ENCODE measurements at places on chromosomes 6 and 20. TPM values are rescaled to one million over a fixed set of nuclear protein-coding genes. Genes with fewer than 3 reads are reported as not detected.

GRCh38 chr6:126539022-126539421 is 199.1 kb downstream of the CENPW start:
- DNase-seq: no peak

GRCh38 chr6:3499603-3500002 is 42.8 kb upstream of the SLC22A23 start:
- DNase-seq: no peak

GRCh38 chr6:157265635-157266034 is 57.7 kb downstream of the TMEM242 start:
- DNase-seq: no peak

Gene MCHR2
- not detected for total RNA-seq

Gene POPDC3
- not detected for total RNA-seq

Gene RREB1
- total RNA-seq: 73.9 TPM
